ENCODE measurements at places on chromosomes 3 and 15.

- DNase-seq = peak; percentile 90
Observed at GRCh38 chr15:73897441-73898261, 24.3 kb downstream of the TBC1D21 start.

DNA sequence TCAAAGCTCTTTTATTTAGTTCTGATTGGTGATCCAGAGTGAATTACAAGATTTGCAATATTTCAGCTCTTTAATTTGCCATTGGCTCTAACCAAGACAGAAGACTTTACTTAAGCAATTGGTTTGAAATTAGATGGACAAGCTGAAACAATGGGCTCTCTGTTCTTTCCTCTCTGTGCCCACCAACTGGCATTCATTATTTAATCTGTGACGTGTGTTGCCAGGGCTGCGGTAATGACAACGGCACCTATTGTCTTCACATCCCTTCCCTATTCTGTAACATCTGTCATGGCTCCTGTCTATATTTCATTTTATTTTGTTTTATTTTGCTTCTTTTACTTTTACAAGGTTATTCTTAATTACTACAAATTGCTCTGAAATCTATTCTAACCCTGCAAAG lies 33.9 kb downstream of the PLD1 start:
- DNase-seq = no peak

GRCh38 chr3:85758442-85758841 lies 799.7 kb downstream of the CADM2 start:
- DNase-seq = no peak

- DNase-seq = peak; percentile 83
Observed at GRCh38 chr3:172626021-172626640, 84.7 kb downstream of the NCEH1 start.

- DNase-seq = no peak
Observed at GRCh38 chr15:49438962-49439631, 16.1 kb downstream of the FGF7 start.

GRCh38 chr15:78455749-78456148 lies 17.7 kb downstream of the IREB2 start:
- DNase-seq = no peak

GRCh38 chr3:40292637-40293349 lies 16.7 kb upstream of the EIF1B start:
- DNase-seq = no peak

GRCh38 chr15:66029650-66030049 lies 160.4 kb downstream of the RAB11A start:
- no peak for DNase-seq

GRCh38 chr3:71509066-71509465 lies 74.5 kb downstream of the FOXP1 start:
- DNase-seq = peak; percentile 60

- no peak for DNase-seq
Observed at GRCh38 chr3:107201146-107201545, 176.1 kb upstream of the CCDC54 start.

DNA sequence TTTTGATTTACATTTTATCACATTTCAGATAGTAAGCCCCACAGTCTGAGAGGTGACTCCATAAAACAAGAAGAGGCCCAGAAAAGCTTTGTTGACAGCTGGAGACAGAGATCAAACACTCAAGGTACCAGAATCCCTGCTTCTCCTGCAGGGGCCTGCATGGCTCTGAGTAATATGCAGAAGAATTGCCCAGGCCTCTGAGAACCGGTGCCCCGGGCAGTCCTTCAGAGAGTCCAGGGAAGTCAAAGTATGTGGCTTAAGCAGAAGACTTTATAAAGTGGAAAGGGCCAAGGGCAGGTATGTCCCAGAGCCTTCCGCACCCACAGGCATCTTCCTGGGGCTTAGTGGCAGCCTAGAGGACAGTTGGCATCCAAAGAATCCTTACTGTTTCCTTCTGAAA lies 12.8 kb downstream of the ATRIP start:
- no peak for DNase-seq

DNA sequence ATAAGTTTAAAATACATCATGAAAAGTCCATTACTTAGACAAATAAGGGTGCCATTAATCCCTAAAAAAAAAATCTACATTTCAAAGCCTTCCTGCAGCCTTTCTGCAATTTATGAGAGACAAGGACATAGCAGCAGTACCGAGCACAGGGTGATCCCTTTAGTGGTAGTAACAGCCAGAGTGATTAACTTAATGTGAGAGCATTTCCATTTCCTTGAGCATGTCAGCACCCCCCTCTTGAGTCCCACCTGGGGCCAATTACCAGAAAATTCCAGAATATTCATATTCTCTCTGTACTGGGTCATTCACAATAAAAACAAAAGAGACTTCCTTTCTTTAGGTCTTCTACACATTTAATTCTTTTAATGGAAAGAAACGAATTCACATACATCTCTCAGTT lies 546.9 kb upstream of the CCDC54 start:
- no peak for DNase-seq

GRCh38 chr3:187264021-187264420 lies 27.5 kb downstream of the MASP1 start:
- DNase-seq = peak; percentile 92

DNA sequence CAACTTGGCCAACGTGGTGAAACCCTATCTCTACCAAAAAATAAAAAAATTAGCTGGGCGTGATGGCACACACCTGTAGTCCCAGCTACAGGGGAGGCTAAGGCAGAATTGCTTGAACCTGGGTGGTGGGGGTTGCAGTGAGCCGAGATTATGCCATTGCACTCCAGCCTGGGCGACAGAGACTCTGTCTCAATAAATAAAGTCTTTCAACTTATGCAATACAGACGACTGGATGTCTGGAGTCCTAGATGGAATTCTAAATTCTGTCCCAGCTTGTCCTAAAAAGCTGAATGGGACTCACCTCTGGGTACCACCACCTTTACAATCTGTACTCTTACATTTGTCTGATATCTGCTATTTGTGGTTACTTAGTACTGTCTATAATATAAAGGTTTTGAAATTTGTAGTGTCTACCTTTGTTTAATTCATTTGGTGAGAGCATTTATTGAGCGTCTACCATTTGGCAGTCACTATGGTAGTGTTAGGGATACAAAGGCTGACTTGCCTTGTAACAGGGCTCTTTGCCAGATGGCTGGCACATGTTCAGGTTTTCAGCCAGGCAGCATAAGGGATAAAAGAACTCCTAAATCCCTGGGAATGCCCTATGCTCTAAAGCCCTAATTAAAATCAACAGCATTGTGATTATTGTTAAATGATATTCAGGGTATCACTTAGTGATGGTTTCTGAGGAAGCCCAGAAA lies 7.2 kb upstream of the ZNF609 start:
- DNase-seq = peak; percentile 37

GRCh38 chr3:16205156-16205870 lies 30.8 kb downstream of the GALNT15 start:
- peak; percentile 21 for DNase-seq

GRCh38 chr3:9913601-9914000 lies 3.3 kb upstream of the IL17RC start:
- no peak for DNase-seq

- DNase-seq = peak; percentile 47
Observed at GRCh38 chr3:157128771-157129681, 30.9 kb downstream of the CCNL1 start.

DNA sequence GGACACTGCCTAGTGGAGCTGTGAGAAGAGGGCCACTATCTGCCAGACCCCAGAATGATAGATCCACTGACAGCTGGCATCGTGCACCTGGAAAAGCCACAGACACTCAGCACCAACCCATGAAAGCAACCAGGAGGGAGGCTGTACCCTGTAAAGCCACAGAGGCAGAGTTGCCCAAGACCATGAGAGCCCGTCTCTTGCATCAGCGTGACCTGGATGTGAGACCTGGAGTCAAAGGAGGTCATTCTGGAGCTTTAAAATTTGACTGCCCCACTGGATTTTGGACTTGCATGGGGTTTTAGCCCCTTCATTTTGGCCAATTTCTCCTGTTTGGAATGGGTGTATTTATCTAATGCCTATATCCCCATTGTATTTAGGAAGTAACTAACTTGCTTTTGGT lies 83.5 kb upstream of the P3H2 start:
- no peak for DNase-seq

DNA sequence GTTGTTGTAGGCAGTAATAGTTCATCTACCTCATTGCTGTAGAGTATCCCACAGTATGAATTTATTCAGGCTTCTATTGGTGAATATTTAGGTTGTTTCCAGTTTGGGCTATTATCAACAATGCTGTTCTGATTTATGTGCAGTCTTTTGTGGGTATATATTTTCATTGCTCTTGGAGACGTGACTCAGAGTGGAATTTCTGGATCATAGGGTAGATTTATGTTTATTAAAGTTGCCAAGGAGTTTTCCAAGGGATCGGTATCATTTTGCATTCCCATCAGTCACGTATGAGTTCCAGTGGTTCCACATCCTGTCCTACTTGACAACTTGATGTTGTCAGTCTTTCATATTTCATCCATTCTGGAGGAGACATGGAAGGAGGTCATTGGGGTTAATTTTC lies 8.4 kb upstream of the HRH1 start:
- peak; percentile 80 for DNase-seq

GRCh38 chr15:62946940-62947339 lies 95.6 kb upstream of the TPM1 start:
- DNase-seq = no peak

DNA sequence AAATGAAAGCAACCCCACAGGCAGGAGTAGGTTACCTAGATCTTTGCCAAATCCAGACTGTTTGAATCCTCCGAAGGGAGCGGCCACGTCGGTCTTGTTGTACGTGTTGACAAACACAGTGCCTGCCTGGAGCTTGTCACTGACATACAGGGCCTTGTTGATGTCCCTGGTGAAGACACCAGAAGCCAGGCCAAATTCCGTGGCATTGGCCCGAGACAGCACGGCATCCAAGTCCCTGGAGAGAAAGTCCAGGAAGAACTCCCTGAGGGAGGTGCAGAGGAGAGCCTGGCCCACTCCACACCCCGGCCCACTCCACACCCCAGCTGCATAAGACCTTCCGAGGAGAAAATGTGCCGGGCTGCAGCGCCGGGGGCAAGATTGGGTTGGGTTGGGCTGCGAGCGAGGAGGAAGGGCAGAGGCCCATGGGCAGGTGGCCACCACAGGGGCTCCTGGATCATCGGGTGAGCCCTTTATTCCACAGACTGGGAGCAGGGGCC lies 21.8 kb upstream of the SLC41A3 start:
- no peak for DNase-seq

DNA sequence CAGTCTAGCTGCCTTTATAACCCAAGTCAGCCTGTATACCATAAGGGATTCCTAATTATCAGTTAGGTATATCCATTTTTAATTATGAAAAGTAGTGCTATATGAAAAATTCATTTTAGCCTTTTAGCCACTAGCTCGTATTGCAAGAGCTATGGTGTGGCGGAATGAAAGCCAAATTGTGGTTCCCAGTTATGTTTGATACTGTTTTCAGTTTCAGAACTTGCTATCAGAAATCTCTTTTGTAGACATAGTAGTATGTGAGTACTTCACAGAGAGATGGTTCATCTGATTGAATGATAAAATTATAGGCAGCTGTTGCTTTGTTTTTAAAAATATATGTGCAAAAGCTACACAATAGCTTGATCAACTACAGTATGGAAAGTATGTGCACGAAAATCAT lies 134.6 kb downstream of the SLC25A26 start:
- DNase-seq = no peak

DNA sequence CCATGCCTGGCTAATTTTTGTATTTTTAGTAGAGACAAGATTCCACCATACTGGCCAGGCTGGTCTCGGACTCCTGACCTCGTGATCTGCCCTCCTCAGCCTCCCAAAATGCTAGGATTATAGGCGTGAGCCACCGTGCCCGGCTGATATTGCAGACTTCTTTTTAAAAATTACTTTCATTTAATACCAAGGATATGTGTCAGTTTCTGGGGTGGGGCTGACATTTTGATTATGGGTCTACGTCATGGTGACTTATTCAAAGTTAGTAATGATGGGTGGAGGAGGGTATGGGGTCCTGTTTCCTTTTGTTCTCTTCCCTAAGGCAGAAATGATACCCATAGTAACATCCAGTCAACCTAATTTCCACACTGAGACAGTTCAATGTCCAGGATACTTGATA lies 34.7 kb downstream of the GBE1 start:
- DNase-seq = peak; percentile 58

- DNase-seq = peak; percentile 4
Observed at GRCh38 chr3:118782755-118783202, 251.9 kb downstream of the IGSF11 start.

GRCh38 chr3:81965696-81966095 lies 204.3 kb upstream of the GBE1 start:
- no peak for DNase-seq

- DNase-seq = no peak
Observed at GRCh38 chr3:140094487-140094886, 159.5 kb downstream of the CLSTN2 start.

DNA sequence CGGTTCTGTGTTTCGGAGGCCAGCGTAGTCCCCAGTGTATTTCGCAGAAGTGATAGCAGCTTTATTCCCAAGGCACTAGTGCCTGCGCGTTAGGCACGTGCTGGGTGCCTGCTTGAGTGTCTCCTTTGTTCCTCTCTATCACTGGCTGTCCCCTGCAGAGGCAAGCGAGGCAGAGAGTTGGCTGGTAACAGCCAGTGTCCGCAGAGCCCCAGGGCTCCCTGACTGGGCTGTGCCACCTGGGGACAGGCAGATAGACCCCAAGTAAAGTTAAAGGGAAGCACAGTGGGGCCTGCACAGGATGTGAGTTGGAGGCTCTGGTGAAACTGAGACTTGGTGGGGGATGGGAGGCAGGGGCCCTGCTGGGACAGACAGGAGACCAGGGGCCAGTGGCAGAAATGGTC lies 50.7 kb downstream of the APBA2 start:
- DNase-seq = no peak

GRCh38 chr3:47412842-47413520 lies 32.2 kb downstream of the PTPN23 start:
- DNase-seq = no peak

DNA sequence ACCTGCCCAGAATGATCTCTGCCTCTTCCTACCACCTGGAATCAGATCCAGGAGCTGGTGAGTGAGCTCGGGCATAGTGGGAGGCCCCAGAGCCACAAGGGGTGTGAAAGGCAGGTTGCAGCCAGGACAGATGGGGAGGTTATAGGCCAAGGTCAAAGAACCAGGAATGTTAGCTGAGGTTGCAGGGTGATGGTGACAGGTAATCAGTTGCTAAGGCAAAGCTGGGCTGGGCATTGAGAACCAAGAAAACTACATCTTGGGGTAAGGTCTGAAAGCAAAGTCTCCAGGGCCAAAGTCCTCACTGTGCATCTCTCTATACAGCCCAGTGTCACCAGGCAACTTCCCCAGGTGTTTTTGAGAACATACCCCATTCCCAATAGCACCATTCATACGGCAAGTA lies 38.4 kb upstream of the SLC6A11 start:
- DNase-seq = no peak

Data from iris pigment epithelial cell (primary cell).